ENCODE measurements at places on chromosomes 4 and X.
A peak's percentile ranks its signal among the peaks of the same experiment; 100 is the strongest.

DNA sequence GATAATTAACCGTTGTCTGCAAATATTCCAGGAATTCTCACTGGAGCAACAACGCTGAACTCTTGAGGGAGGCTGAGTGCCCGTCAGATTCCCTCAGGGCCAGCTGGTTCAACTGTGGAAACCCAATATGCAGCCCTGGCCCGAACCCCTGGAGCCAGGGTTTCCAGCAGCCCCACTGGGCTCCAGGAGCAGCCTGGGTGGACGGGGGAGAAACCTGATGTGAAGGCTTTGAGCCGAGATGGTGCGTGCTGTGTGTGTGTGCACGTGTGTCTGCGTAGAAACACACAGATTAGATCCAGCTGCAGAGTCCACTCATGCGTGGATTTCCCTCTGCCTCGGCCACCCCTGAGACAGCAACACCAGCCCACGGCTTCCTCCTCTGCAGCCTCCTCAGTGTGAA lies 19.4 kb upstream of the SLC25A6 start:
- DNase-seq: no peak

GRCh38 chrX:140343226-140343868 lies 161.5 kb downstream of the SOX3 start:
- DNase-seq: no peak

- DNase-seq: no peak
Measured at GRCh38 chr4:55534306-55534705, 12.4 kb downstream of the CLOCK start.

DNA sequence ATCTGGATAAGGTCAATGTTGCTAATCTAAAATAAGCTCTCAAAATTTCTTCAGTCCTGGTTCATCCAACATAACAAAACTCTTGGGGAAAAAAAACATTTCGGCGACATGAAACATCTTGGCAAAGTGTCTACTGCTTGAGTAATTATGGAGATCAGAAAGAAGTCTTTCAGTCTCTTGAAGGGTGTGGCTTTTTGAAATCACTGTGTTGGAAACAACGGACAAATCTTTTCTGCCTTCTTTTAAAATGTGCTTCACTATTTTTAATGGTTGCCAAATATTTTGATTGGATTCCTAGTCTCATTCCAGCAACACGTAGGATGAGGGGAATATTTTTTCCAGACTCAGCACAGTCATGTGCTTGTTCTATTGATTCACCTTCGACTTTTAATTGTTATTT lies 138.6 kb downstream of the KLHL8 start:
- peak; percentile 74 for DNase-seq

DNA sequence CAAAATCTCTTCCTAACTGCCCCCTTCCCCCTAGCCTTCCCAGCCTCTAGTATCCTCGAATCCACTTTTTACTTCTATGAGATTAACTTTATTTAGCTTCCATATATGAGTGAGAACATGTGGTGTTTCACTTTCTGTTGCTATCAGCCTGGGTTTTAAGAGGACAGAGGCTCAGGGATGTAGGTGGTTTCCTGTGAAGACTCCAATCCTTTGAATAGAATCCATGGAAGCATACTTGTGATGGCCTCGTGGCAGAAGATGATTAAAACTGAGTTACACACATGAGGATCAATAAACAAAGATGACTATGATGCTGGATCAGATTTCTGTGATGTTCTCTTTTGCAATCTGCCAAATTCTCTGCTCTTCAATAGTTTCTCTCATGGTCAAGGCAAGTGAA lies 29.8 kb downstream of the CD99L2 start:
- DNase-seq: no peak

GRCh38 chrX:9878146-9878820 lies 88.9 kb upstream of the CLDN34 start:
- no peak for DNase-seq

DNA sequence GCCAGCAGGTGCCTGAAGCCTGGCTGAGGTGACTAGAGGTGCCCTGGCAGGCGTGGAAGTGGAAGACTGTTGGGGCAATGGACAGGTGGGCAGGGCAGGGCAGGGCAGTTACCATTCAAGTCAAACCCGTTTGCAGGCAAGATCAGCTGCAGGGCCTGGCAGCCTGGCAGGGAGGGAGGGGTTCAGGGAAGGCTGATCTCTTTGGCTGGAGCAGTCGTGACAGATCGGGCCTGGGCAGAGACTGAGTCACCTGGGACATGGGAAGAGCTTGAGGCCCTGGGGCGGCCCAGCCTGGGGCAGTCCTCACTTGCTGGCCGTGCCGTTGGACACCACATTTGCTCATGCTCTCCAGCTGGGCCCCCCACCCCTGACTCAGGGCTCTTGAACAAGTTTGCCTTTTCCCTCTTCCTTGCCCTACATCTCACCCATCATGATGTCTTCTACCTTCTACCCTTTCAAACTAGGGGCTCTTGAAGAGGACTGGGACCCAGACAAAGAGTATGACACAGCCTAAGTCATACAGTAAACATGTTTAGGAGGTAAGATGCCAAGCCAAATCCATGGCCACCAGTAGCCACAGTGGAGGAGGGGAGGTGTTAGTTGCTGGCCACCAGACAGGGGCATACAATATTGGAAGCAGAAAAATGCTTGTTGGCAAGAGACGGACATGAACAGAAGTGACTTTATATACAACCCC lies 2.0 kb upstream of the ZNF185 start:
- DNase-seq: no peak

DNA sequence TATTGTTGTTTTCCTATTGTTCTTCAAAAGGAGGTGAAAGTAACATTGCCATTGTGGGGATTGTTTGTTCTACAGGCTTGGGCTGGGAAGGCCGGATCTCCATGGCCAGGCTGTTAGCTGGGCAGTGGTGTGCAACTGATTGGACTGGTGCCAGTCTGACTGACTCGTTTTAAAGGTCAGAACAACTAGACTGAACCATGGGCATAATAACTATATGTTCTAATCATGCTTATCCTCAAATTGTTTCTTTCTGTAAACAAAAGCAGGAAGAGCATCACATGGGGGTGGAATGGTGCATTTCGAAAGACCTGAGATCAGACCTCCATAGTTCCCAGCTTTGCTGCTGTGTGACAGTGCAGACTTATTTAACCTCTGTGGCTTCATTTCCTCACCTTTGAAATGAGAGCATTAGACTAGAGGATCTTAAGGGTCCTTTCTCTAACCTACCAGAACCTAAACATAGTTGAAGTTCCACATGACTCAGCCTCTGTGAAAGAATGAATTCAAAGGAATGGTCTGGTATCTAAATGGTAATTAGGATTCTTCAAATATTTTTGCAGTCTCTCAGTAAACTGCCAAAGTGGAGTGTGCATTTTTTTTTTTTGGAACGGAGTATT lies 66.7 kb upstream of the PGRMC2 start:
- DNase-seq: peak; percentile 19

DNA sequence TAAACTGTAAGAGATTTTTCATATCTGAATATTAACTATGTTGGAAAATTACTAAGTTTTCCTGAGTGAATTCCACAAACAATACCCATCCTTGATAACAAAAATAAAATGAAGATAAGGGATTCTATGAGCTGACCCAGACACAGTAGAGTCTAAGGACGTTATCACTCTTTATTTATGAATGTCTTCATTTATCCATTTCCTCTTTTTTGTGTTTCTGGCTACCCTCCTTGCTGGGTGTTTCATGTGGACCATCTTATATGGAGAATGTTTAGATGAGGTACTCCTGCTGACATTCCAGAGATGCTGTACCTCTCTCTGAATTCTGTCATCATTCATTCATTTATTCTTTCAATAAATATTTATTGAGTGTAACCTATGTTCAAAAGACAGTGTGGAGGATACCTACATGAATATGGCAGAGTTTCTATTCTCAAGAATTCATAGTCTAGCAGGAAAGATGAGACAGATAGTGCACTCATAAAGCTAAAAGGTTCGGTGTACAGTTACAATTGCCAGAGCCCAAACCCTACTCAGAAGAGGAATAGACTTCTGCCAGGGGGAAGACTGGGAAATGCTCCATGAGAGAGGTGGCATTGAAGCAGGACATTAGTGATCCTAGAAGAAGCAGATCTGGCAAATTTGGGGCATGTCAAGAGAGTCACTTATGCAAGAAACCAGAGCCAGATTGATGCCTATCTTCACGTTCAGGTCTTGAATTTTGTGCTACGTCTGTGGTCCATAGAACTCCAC lies 195.8 kb downstream of the MAML3 start:
- no peak for DNase-seq

- DNase-seq: no peak
Measured at GRCh38 chr4:172220679-172221078, 407.5 kb downstream of the GALNTL6 start.

- peak; percentile 80 for DNase-seq
Measured at GRCh38 chrX:9340598-9341290, 124.1 kb upstream of the TBL1X start.

- no peak for DNase-seq
Measured at GRCh38 chr4:142509881-142510280, 336.2 kb downstream of the INPP4B start.

- DNase-seq: peak; percentile 14
Measured at GRCh38 chrX:140177821-140178220, 212.5 kb upstream of the CXorf66 start.

GRCh38 chrX:13000301-13000811 lies 25.4 kb downstream of the TMSB4X start:
- DNase-seq: peak; percentile 63
